GM10248 (cell line): ENCODE measurements at places on chromosomes 16 and 17.

DNA sequence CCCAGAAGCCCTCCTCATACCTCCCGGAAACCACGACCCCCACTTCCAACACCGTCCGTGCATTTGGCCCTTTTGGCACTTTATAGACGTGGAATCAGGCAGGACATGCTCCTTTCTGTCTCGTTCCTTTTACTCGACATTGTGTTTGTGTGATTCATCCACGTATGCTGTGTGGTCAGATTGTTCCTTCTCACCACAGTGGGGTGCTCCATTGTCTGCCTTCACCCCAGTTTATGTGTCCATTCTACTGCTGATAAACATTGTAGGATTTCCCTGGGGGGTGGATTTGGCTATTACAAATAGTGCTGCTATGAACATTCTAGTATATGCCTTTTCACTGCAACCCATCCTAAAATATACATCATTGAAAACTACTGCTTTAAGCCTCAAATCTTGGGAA lies 28.9 kb upstream of the RPH3AL start:
- no peak for DNase-seq

DNA sequence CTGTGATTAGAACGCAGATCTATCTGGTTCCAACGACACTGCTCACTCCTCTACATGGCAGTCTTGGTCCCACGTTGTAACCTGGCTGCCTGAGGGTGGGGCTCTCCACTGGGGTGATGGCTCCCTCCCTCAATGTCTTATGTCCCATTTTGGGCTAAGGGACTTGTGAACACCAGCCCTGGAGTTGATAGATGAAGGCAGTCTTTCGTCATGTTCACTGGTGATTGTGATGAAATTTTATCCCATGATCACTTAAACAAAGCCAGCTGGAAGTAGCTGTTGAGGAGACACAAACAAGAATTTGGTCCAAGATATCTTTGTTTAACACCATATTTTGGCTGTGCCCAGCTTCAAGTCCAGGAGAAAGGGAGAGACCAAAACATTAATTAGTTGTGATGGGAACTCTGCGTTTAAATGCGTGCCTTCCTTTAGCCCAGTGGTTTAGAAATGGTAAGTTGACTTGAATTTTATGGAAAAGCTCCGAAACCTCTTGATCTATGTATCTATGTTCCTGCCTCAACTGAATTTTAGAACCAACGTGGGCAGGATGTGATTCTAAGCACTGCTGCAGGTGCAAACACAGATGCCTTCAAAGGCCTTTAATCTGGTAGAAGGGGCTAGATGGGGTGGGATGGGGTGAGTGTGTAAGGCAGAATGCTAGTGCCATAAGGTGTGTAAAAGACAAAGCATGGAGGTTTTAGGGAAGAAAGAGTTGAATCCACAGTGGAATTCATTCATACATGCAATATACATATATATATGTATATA lies 186.8 kb upstream of the IRX3 start:
- DNase-seq, result no peak

DNA sequence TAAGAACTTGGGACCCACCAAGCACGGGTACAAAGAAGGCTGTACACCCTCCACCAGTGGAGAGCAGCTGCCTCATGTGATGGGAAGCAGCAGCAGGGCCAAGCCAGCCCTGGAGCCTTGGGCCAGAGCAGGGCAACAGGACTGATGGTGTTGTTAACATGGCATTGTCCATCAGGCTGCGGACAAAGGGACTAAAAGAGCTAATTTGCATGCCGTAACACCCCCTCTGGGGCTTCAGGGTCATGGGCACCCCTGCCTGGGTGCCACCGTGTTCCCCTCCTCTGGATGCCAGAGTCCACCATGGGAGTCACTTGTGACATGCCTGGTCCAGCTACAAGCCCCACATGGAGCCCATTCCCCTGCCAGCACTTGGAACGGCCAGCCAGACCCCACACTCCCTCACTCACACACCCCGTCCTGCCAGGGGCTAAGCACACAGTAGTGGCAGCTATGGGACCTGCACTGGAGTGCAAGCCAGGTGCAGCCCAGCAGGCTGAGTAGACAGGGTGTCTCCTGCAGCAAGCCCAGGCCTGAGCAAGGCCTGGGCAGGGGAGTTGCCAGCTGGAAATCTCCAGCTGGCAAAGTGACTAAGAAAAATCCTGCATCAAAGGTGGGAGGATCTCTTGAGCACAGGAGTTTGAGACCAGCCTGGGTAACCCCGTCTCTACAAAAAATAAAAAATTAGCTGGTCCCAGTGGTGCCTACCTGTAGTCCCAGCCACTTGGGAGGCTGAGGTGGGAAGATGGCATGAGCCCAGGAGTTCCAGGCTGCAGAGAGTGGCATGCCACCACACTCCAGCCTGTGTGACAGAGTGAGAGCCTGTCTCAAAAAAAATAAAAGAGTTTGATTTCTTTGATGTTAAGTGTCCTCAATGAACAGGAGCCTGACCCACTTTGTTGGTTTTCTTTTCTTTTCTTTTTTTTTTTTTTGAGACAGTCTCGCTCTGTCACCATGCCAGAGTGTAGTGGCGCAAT lies 33.7 kb downstream of the NOL11 start:
- DNase-seq, result no peak

DNA sequence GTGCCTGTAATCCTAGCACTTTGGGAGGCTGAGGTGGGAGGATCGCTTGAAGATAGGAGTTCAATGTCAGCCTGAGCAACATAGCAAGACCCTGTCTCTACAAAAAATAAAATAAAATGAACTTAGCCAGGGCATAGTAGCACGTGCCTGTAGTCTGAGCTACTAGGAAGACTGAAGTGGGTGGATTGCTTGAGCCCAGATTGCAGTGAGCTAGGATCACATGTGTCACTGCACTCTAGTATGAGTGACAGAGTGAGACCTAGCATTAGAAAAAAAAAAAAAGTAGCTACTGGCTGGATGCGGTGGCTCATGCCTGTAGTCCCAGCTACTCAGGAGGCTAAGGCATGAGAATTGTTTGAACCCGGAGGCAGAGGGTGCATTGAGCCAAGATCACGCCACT lies 6.0 kb downstream of the ADAP2 start:
- DNase-seq, result no peak

DNA sequence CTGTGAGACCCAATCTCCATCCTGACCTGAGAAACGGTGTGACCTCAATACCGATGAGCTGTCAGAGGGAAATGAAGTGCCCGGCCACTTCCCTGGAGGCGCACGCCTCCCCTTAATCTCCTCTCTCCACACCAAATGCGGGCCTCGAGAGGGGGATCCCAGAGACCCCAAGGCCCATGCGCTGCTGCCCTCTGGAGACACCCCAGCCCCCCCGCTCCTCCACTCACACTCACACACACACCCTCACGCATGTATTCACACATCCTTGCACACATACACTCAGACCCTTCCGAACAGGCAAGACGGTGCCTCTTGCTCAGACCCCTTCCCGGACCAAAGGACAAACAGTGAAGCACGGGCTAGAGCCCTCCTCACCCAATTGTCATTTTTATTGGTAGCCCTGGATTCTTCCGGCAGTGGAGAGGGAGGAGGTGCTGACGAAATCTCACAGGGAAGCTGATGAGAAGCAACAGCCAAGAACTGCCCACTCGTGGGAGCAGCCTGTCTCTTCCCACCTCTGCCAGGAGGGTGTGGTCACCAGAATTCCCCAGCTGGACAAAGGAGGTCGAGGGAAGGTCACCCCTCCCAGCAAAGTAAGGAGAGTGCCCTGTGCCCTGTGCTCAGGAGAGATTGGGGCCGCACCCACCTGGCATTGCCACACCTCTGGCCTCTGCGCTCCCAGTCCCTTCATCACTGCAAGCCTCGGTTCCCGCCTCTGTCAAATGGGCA lies 136.0 kb upstream of the TNRC6C start:
- DNase-seq, result no peak

- DNase-seq, result no peak
Observed at GRCh38 chr17:10777131-10777807, 26.6 kb downstream of the TMEM238L start.

DNA sequence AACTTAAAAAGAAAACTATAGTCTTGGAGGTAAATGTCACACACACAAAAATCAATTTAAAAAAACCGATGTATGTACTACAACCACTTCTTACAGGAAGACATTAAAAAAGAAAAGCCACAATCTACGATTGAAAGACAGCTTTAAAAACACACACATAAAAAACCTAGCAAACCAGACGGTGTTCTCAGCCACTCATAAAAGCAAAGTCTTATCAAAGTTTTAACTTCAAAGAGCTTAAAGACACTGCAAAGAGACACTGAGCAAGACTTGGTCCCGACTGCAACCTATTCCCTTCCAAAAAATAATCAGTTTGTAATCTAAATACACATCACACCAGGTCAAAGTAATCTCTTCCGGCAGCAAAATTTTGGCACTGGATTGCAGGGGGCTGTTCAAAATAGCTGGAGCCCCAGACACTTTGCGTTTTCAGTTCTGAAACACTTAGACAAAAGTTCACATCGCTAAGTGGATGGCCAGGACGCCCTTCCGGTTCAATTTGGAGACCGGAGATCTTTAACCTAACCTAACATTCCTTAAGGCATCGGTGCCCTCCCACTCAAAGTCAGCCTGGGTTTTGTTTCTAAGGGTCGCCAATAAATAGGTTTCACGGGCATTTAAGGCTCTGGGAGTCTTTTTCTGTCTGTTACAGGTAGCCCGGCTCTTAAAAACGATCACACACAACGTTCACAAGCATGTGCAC lies 2.6 kb downstream of the ZCCHC14 start:
- DNase-seq, result no peak

- no peak for DNase-seq
Observed at GRCh38 chr17:21213638-21214014, 335 bp downstream of the TMEM11 start.

- DNase-seq, result peak; percentile 74
Observed at GRCh38 chr17:57629470-57629869, 115.6 kb downstream of the CCDC182 start.

DNA sequence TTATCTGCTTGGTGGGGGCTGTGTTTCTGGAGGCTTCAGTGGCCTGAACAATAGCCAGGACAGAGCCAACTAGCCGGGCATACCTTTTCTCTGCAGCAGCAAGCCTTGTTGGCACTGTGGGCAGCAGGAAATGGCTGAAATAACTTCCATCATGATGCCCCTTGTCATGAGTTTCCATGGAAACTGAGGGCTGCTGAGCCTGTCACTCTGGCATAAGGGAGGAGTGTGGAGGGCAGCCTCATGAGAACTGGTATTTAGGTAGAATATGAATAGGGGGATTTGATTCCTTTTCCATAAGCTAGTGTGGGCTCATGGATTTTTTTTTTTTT lies 39.4 kb downstream of the PLCG2 start:
- no peak for DNase-seq

DNA sequence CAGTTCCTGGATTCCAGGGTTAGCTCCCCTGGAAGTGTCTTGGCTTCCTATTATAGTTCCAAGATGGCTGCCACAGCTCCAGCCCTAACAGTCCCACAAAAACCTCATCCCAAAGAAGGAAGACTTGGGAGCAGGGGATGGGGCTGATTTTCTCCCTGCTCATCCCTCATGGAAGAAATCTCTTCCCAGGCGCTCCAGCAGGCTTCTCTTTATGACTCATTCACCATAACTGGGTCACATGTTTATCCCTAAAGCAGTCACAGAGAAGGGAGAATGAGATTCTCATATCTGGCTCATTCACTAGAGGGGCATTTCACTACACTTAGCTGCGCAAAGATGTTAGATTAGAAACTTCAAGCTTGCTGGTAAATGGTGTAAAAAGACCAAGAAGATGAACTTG lies 206.5 kb upstream of the IRX3 start:
- DNase-seq, result no peak

DNA sequence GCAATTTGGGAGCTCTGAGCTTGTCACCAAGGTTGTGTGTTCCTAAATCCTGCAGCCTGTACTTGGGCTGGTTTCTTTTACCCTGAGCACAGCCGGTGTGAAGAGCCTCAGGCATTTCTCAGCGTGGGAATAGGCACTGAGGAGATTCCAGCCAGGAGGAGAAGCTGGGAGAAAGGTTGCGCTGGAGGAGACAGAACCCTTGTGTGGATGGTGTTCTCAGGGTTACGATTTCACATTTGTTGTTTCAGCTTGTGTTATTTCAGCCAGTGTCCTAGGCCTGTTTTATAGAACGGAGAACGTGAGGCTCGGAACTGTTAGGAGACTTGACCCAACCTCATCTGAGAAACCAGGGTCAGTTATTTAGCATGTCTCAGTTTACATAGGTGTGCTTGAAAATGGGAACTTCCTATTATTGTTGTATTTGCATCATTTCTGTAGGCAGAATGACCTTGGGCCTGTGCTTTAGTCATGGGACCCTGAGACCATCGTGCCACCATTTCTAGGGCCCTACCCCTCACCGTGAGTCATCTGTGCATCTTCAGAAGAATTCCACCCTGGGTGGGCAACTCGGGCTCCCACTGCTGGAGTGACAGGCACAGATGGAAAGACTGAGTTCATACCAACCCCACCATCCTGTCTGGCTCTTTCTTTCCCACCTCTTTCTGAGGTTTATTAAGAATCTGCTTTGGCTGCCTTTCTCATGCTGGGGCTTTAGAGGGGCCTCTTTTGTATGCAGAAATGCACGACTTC lies 134.9 kb downstream of the MSI2 start:
- DNase-seq, result no peak

GRCh38 chr16:30585022-30585399 lies 486 bp downstream of the ZNF785 start:
- no peak for DNase-seq

DNA sequence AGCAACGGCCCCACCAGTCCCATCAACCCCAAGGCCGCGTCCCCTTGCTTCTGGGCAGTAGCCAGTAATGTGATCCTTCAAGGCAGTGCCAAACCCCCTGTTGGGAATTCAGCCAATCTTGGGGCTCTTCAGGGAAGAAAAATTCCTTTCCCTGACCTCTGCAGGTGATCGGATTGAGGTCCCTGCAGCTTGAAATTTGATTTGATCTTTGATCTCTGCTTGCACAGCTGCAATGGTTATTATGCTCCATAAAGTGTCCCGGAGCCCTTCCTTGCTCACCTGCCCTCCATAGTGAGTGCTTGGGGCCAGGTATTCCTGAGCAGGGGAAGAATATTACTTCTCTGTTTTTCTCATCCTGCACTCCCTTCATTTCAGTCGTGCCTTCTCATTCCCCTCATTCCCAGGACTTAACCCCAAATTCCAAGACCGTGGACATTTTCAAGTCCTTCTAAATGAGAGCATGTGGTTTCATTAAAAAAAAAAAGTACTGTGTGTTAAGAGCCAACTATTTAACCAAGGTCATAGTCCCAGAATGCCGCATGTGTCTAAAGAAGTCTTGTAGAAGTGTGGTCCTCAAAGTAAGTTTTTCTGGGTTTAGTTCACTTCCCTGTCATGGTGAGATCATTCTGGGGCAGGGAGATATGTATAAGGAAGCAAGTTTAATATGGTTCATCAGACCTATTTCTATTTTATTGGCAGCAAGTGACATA lies 56.3 kb downstream of the SOX9 start:
- no peak for DNase-seq

GRCh38 chr16:88936556-88937205 lies 40.3 kb downstream of the CBFA2T3 start:
- peak; percentile 48 for DNase-seq
